ENCODE measurements at places on chromosomes 3 and 15.

- DNase-seq: no peak
Observed at GRCh38 chr3:73210759-73211158, 149.3 kb downstream of the EBLN2 start.

GRCh38 chr3:14810801-14811661 is 7.7 kb upstream of the FGD5 start:
- DNase-seq: no peak

- no peak for DNase-seq
Observed at GRCh38 chr3:180265551-180265950, 228.8 kb upstream of the PEX5L start.

- DNase-seq: no peak
Observed at GRCh38 chr15:57085267-57085666, 166.8 kb downstream of the TCF12 start.

DNA sequence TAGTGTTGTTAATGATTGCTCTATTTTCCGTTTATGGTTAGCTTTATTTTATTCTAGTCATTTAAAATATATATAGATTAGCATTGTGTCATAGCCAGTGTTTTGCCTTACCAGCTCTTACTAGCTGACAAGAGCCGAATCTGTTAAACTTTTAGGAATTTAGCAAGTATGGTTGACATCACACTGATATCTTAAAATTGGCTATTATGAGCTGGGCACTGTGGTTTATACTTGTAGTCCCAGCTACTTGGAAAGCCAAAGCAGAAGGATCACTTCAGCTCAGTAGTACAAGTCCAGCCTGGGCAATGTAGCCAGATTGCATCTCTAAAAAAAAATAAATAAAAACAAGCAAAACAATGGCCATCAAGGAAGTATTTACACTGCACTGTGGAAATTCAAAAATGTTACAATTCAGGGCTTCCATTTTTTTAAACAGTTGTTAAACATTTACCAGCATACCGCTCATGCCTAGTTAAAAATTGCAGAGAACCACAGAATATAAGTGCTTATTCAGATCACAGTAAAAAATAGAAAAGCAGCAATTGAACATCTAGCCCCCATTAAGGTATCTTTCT is 208.4 kb upstream of the CGNL1 start:
- no peak for DNase-seq

GRCh38 chr15:72379856-72380430 is 4.1 kb upstream of the HEXA start:
- no peak for DNase-seq

GRCh38 chr3:112604536-112604935 is 36.4 kb downstream of the CCDC80 start:
- no peak for DNase-seq

DNA sequence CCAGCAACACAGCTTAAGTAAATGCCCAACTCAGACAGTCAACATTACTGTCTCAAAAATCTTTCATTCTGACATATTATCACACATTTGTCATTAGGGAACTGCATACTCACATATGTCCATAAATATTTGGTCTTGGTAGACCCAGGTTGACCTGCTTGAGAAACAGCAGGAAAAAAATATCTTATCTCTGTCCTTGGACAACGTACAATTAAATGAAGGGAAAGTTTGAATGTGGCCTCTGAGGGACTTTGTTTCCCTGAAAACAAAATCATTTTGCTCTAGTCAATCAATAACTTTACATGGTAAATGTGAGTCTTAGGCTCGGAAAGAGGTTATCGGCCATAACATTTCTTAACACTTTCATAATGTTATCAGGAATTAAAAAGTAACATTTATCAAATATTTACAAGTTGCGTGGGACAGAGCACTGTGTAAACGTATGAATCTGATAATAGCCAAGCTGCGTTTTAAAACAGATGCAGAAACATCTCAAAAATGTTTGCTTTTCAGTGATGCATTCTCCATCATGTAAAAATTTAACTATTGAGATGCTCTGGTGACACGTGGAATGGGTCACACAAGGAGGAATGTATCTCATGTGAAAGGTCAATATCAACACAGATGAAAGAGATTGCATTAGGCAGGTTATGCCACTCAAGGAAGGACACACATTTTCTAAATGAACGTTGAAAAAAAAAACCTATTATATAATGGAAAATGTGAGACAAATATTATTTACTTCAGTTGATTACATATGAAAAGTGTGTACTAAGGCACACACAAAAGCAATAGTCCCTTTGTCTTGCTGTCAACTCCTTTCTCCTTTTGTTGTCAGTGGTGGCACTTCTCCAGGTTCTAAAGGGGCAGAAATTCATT is 304.4 kb downstream of the WDR72 start:
- no peak for DNase-seq

GRCh38 chr15:44136991-44137477 is 58.0 kb downstream of the FRMD5 start:
- no peak for DNase-seq

DNA sequence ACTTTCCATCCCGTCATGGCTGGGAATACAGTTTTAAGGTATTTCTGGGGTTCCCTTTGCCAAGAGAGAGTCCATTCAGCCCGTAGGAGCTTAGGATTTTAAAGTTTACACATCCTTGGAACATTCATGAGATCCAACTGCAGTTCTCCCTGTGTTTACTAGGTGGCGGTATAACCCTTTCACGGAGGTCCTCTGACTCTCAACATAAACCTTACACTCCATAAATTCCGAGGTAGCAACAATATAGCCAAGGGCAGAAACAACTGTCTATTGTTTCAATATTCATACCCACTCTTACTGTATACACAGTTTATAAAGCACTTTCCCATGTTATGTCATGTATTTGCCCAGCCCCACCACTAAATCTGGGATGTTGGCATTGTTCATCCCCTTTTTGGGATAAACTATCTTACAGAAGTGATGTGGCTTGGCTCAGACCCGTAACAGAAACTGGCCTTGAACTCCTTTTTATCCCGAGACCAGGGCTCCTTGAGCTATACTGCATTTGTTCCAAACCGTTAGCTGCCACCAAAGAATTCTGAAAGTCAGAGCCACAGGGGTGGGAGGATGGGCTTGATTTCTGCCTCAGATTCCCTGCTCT is 69.2 kb upstream of the COL6A5 start:
- DNase-seq: peak; percentile 63

DNA sequence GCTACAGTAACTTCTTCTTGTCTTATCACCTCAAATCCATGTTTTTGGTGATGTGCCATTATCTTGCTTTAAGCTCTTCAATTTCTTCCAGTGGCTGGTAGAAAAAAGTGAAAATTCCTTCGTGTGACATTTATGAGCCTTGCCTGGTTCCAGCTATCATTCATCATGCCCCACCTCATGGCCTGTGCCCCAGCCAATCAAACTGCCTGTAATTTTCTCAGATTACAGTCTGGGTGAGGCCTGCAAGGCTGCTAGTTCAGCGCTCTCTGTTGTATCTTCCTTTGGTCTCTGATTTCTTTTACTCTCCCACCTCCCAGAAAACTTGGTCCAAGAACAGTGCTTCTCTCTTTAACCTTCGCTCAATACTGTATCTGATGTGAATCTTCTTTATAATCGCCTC is 249.3 kb upstream of the ZNF717 start:
- DNase-seq: no peak

- no peak for DNase-seq
Observed at GRCh38 chr15:50909010-50909317, 481 bp downstream of the AP4E1 start.

DNA sequence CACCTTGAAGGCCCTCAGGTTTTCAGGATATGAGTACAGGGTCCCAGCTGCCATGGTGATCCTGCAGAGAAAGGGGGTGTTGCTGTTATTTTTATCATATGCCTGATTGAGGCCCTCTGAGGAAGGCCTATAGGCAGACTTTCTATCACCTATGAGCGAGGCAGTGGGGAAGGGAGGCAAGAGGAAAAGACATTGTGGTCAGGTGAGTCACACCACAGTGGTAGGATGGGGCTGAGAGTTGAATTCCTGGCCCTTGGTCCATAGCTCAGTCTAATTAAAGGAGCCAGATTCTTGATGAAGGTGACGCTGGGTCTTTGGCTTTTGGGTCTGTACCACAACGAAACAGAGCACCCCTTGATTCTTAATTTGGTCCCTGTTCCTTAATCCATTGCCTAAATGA is 72.7 kb downstream of the ZNF621 start:
- no peak for DNase-seq

- no peak for DNase-seq
Observed at GRCh38 chr15:34927726-34928125, 41.8 kb downstream of the AQR start.

DNA sequence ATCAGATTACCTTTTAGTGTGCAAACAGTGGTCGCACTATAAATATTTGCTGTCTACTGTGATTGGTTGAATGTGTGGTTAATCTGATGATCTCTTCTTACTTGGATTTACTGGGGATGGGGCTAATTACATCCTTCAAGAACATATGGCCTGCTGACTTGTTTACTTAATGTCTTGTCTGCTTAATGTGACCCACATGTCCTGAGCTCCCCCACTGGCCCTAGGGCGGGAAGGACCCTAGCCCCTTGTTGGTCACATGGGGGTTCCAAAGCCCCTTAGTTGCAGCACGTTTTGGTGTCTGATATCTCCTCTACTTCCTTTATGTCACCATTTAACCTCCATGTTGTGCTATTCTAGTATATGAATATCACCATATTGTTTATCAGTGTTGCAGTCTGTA is 17.8 kb upstream of the P2RY12 start:
- no peak for DNase-seq

DNA sequence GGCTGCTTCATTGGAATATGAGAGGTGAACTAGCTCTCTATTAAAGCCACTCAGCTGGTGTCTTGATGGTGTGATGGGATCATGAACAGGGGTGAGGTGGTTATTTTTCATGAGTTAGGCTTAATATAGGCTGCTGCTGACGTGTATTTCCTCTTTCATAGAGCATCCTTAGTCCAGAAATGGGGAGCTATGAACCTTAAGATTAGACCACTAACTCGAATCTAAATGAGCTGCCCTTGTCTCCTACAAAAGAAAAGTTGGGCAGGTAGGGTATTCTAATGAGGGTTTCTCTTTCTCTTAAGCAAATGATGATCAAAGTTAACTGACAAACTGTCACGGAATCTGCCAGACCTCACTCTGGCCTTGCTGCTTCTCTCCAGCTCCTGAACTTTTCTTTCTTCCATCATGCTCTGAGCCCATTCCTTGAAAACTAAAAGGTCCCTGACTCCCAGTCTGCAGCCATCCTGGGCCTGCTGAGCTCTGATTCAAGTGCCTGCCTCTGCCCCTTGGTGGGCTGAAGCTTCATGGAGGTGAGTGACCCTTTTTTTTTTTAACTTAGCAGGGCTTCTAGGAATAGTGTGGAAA is at the start of gene TRIM69:
TRIM69 (plus strand) TSS at position 348 of the 585 bp plus-strand sequence; CDS start at position 525, 177 bp downstream.
- no peak for DNase-seq

DNA sequence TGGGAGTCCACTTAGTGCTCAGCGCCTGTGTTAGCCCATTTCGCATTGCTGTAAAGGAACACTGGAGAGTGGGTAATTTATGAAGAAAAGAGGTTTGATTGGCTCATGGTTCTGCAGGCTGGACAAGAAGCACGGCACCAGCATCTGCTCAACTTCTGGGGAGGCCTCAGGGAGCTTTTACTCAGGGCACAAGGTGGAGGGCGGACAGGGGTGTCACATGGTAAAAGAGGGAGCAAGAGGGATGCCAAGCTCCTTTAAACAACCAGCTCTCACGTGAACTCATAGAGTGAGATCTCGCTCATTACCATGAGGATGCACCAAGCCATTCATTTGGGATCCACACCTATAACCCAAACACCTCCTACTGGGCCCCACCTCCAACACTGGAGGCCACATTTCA is 181.4 kb upstream of the TLE3 start:
- DNase-seq: no peak

DNA sequence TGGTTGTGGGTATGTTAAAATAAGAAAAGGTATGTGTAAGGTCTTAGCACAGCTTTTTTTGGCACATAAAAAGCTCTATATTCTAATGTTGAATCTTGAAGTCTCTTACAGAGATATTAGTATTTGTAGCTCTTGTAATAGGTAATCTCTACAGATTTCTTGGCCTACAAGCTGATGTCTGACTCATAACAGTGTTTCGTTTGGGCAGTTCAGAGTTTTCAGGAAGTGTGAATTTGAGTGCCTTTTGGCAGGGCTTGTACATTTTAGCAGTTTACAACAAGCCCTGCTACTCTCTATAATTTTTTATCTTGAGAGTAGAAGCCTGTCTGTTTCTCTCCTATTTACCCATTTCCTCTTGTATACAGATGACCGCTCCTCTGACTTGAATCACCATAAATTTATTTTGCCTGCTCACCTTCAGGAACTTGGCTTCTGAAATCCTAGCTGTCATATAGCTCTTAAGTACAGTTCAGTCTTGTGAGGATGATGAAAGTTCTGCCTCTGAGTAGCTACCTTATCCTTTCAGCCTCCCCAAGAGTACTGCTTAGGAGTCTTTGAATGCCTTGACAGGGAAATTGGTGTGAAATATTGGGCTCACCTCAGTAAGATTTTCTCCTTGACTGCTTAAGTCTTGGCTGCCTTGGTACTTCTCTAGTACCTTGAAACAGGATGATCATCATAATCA is 419.9 kb upstream of the RARB start:
- DNase-seq: no peak

DNA sequence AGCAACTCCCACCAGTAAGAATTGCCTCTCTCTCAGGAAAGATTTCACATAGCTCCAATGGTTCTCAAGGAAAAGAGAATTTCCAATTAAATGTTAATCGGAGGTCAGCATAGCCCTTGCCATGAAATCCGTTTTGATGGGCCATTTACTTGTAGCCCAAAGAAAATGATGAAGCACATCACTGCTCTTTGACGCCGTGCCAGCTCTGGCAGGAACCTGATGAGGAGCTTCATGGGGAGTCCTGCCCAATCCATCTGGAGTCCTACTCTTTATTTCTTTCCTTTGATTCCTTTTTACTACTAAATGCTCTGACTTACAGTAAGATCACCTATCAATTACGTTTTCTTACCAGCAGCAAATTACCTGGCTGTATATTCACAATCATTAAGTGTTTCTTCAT is 84.7 kb downstream of the FGF12 start:
- DNase-seq: no peak

GRCh38 chr3:27220166-27220565 is 149.0 kb downstream of the NEK10 start:
- no peak for DNase-seq

GRCh38 chr15:66070220-66070934 is 183.2 kb downstream of the MEGF11 start:
- no peak for DNase-seq

DNA sequence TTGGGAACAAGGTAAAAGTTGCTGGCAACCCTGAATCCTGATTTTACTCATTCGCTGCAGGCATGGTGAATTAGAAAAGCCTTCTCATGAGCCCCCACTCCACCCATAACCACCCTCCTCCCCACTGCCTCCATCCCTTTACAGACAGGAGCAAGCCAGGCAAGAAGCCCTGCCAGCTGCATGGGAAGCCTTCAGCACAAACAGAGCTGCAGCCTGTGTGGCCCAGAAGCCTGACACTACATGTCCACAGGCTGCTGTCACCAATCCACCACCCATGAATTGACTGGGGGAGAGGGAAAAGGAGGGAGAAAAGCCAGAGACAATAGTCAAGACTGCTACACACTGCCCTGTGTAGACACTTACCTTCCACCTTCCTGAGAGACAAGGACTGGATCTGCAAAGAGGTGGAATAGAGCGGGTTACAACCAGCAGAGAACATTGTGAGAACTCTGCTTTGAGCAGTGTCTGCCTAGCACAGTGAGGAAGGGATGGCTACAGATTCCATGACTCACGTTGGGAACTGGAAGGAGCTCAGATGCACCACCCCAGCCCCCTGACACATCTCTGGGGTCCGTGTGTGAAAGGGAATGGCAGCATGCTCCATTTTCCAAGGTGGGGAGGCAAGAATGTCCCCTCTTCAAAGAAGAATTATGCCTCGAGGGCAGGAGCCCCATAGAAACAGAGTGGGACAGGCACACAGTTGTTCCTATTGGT is 33.9 kb downstream of the DZIP1L start:
- no peak for DNase-seq

- DNase-seq: no peak
Observed at GRCh38 chr15:77871852-77872371, 205.6 kb downstream of the TBC1D2B start.
